Fibroblast of lung (primary cell): ENCODE measurements at places on chromosomes 12 and 14. TPM values are rescaled to one million over a fixed set of nuclear protein-coding genes. Genes with fewer than 3 reads are reported as not detected.

VRTN gene
- total RNA-seq: not detected in 2 replicates

TMCC3 gene
- 0.33 and 0.51 TPM in 2 replicates for total RNA-seq

CCDC196 gene
- total RNA-seq: not detected in 2 replicates

C12orf54 gene
- not detected in 2 replicates for total RNA-seq

NUAK1 gene
- total RNA-seq: 4.6 and 5.1 TPM in 2 replicates

TAS2R42 gene
- not detected in 2 replicates for total RNA-seq

KCNK10 gene
- total RNA-seq: not detected in 2 replicates

NCOR2 gene
- total RNA-seq: 13.1 and 17.2 TPM in 2 replicates

CLEC4A gene
- total RNA-seq: 0.26 and 0.33 TPM in 2 replicates

POTEM gene
- total RNA-seq: not detected in 2 replicates

GRCh38 chr14:59130462-59130861 lies 58.0 kb upstream of the DAAM1 start:
- H3K4me3 ChIP-seq: no peak overlapping the region
- no peaks in the 10 kb centered on the region for H3K4me1 ChIP-seq
- no peaks in the 10 kb centered on the region for H3K27me3 ChIP-seq
- H3K27ac ChIP-seq: no peak overlapping the region
- H3K36me3 ChIP-seq: no peaks in the 10 kb centered on the region

DNA sequence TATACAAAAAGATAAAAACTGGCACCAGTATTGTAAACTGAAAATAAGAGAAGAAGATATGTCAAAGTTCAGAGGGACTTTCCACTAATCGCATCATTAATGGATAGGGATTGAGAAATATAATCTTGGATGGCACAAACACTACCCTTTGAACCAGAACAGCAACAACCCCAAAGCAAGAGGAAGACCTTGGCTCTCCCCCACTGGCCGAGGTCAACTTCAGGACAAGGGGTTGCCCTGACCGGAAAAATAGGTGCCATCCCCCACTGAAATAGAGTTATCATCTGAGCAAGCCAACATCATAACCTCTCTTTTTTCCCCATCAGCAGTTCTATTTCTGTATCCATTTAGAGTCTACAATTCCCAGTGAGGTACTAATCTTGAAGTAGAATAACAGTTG lies 72.4 kb upstream of the PCED1B start:
- no peaks in the 10 kb centered on the region for H3K36me3 ChIP-seq
- H3K4me1 ChIP-seq: no peaks in the 10 kb centered on the region
- no peak overlapping the region for H3K27ac ChIP-seq
- H3K27me3 ChIP-seq: no peaks in the 10 kb centered on the region
- no peak for DNase-seq
- no peak overlapping the region for H3K4me3 ChIP-seq

GRCh38 chr14:101506926-101507835 lies 54.1 kb upstream of the DIO3 start:
- no peaks in the 10 kb centered on the region for H3K4me1 ChIP-seq
- no peaks in the 10 kb centered on the region for H3K36me3 ChIP-seq
- DNase-seq: no peak
- no peak overlapping the region for H3K27ac ChIP-seq

DNA sequence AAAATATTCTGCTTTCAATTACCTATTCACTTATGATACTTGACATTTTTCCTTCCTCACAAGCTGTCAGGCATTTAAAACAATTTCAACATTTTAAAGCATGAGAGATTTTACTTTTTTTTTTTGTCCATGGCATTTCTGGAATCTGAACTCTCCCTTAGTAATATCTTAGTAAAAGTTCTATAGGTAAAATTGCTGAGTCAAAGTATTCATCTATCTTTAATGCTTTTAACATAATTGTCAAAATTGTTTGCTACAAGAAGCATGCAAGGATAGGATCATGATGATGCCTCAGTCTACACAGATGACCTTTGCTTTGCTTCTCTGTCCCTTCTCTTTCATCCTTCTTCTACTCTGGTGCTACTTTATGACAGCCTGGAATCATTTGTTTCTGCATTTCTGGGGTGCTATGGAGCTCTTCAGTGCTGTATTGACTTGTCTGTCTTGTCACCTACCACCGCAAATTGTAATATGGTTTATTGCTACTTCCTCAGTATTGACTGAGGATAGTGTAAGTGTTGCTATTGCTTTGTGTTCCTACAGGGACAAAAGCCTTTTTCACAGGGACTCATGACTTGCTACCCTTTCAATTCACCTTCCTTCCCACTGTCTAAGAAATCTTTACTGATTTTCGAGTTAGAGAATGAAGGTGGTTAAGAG lies 589.8 kb upstream of the ATP2B1 start:
- H3K27ac ChIP-seq: no peak overlapping the region
- H3K27me3 ChIP-seq: no peaks in the 10 kb centered on the region
- no peaks in the 10 kb centered on the region for H3K36me3 ChIP-seq
- no peak overlapping the region for H3K4me3 ChIP-seq
- no peaks in the 10 kb centered on the region for H3K4me1 ChIP-seq

- no peaks in the 10 kb centered on the region for H3K4me1 ChIP-seq
- no peak overlapping the region for H3K27ac ChIP-seq
- DNase-seq: no peak
- no peak overlapping the region for H3K4me3 ChIP-seq
These were observed 47.6 kb downstream of the UTP20 start for GRCh38 chr12:101327546-101327945.

DNA sequence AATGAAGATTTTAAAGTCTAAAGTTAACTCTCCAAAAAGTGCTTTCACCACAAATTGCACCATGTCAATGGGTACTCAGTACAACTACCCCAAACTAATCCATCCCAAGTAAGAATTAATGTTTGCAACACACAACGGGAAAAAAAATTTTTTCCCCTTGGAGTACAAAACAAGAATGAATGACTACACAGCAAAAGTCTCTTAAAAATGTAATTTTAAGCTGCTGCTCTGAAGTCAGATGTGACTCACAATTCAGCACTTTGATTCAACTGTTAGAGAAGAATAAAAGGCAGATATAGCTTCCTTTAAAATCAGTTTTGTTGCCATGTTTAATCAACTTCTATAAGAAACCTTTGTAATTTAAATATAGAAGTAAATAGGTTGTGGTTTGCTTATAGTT lies 42.5 kb upstream of the VPS33A start:
- no peak overlapping the region for H3K27ac ChIP-seq
- H3K36me3 ChIP-seq: peaks cover 6% of the 10 kb centered on the region
- peak; percentile 50 for DNase-seq
- no peaks in the 10 kb centered on the region for H3K27me3 ChIP-seq
- H3K4me1 ChIP-seq: peaks cover 11% of the 10 kb centered on the region

DNA sequence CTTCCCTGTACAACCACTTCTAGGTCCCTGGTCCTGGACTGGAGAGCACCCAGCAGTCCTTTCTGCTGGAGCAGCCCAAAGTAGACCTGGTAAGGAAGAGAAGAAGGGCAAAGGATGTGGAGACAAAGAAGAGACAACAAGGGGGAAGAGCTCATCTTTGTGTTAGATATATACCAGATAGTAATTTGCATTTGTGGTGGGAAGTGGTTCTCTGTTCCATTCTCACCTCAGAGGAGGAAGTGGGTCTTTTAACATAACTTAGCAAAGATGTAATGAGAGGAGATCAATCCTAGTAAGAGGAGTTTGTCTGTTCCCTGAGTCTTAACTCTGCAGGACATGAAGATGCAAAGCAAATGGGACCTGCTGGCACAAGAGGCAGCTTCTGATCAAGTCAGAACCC lies 8.0 kb downstream of the CCDC198 start:
- H3K27ac ChIP-seq: no peak overlapping the region
- no peaks in the 10 kb centered on the region for H3K27me3 ChIP-seq
- H3K4me3 ChIP-seq: no peak overlapping the region
- no peaks in the 10 kb centered on the region for H3K4me1 ChIP-seq
- no peaks in the 10 kb centered on the region for H3K36me3 ChIP-seq
- no peak for DNase-seq

GRCh38 chr12:46388427-46389021 lies 16.0 kb upstream of the SLC38A2 start:
- H3K27ac ChIP-seq: peak overlapping the region; percentile 64
- no peak overlapping the region for H3K4me3 ChIP-seq
- no peaks in the 10 kb centered on the region for H3K27me3 ChIP-seq
- H3K36me3 ChIP-seq: peaks cover 2% of the 10 kb centered on the region
- H3K4me1 ChIP-seq: peaks cover 49% of the 10 kb centered on the region
- no peak for DNase-seq

- peaks cover 10% of the 10 kb centered on the region for H3K36me3 ChIP-seq
- no peaks in the 10 kb centered on the region for H3K27me3 ChIP-seq
- H3K27ac ChIP-seq: no peak overlapping the region
- DNase-seq: peak; percentile 1
These were observed 12.5 kb downstream of the TIMM9 start for GRCh38 chr14:58414845-58415244.

GRCh38 chr12:102478405-102479098 lies 1.8 kb downstream of the IGF1 start:
- no peaks in the 10 kb centered on the region for H3K27me3 ChIP-seq
- H3K4me1 ChIP-seq: no peaks in the 10 kb centered on the region
- H3K4me3 ChIP-seq: no peak overlapping the region
- H3K27ac ChIP-seq: no peak overlapping the region

DNA sequence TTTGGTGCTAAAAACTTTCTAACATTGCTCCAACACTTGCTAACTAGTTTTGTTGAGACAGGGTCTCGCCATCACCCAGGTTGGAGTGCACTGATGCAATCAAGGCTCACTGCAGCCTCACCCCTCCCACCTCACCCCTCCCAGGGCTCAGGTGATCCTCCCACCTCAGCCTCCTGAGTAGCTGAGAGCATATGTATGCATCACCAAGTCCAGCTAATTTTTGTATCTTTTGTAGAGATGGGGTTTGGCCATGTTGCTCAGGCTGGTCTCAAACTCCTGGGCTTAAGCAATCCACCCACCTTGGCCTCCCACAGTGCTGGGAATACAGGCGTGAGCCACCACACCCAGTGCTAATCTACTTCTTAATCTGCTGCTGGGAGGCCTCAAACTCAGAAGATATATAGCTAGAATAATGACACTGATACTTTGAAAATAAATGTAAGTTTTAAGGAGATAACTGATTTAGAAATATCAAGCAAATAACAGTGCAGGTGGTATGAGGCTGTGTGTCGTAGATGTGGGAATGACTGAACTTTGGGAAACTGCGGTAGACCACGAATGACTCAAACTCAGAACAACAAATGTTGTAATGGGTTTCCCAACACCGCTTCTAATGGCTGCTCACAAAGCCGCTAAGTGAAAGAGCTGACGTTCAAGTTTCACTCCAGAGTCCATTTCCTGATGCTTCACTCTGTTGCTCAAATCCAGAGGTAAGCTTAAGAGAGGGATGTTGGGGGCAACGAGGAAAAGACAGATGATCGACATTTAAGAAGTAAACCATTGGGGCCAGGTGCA lies 10.0 kb downstream of the TMCC3 start:
- no peaks in the 10 kb centered on the region for H3K4me1 ChIP-seq
- H3K36me3 ChIP-seq: no peaks in the 10 kb centered on the region
- no peak overlapping the region for H3K27ac ChIP-seq
- peak; percentile 93 for DNase-seq
- no peaks in the 10 kb centered on the region for H3K27me3 ChIP-seq

- H3K4me3 ChIP-seq: no peak overlapping the region
- peaks cover 2% of the 10 kb centered on the region for H3K36me3 ChIP-seq
These were observed 59.2 kb downstream of the AACS start for GRCh38 chr12:125124320-125124966.
